G401 (cell line): ENCODE measurements at places on chromosomes 5 and 9.

- DNase-seq: no peak
Measured at GRCh38 chr9:80188579-80188978, 616.8 kb downstream of the TLE4 start.

DNA sequence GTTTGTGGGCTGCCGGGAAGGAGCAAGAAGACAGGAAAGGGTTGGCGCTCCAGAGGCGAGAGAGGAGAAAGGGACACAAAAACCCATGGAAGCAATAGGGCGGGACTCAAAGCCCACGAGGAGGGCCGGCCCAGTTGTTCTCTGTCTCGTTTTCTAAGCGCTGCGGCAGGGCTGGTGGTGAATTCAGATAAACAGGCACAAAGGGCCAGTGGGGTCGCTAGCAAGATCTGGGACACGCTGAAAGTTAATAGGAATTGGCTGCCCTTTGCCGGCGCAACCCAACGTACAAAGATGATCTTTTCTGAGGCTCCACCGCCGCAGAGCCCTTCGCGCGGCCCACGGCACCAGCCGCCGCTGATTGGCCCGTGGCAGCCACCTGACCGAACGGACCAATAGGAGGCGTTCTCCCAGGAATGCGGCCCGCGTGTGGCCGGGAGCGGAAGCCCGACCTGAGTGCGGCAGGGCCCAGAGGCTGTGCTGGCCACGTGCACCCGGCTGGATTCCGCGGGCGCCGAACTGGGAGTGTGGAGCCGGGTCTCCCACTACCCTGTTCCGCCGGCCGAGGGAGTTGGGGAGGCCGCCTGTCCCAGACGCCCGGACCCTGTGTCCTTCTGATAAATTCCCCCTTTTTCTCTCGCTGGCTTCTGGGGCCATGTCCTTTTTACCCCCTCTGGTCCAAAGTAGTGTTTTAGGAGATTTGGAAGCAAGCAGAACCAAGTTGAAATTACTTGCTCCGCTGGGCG, 16.8 kb upstream of the NSD1 start:
- DNase-seq: peak; percentile 84

DNA sequence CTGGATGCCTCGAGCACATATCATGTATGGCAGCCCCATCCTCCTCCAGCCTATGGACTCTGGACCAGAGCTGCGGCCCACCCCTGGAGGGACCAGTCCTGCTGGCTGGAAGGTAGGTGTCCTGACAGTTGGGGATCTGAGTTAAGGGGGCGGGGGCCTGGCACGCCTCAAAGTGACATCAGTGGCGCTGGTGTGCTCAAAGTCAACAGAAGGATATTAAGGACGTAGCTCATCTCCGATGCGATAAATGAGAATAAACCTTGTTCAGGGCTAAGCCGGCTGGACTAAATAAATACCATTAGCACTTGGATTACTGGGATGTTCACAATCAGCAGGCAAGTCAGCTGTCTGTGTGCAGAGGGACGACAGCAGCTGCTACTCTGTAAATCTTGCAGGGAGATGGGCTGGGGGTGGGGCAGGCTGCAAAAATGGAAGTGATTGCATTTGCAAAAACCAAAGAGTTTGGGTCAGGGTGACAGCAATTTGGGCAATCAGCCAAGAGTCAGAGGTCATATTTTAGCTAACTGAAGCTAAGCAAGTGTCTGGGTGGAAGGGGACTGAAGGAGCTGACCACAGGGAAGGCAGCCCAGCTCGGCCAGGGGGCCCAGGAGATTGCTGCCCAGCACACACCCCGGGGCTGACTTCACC, 80.0 kb upstream of the LRRTM2 start:
- DNase-seq: no peak

DNA sequence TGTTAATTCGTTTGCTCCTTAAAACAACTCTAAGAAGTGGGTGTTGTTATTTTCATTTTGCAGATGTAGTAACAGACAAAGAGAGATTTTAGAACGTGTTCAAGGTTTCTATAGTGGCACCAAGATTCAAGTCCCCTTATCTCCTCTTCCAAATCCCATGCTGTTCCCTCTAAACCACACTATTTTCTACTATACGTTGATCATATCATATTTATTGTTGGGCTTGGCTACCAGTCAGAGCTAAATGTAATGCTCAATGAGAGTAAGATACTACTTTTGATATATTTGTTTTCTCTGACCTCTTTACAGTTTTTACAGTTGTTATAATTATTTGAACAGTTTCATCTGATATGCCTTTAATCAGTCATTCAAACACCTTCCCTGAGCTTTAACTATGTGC, 212.9 kb downstream of the EFNA5 start:
- DNase-seq: no peak

DNA sequence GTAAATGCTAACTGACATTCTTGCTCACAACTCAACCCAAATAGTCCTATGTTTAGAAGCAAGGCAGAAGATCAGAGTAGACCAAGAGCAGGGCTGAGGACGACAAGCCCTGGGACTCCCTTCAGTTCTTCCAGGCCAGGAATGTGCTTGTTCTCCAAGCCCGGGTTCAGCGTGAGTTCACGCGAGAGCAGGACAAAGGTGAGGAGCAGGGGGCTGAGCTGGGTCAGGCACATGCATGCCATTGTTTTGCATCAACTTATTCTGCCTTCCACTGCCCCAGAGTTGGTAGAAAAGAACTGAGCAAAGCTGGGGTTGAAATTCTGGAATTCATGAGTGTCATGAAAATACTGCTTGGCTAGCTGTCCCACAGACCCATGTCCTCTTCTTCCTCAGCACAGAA, 206.5 kb downstream of the PAX5 start:
- no peak for DNase-seq

- no peak for DNase-seq
Measured at GRCh38 chr9:81411961-81412360, 277.4 kb downstream of the TLE1 start.

DNA sequence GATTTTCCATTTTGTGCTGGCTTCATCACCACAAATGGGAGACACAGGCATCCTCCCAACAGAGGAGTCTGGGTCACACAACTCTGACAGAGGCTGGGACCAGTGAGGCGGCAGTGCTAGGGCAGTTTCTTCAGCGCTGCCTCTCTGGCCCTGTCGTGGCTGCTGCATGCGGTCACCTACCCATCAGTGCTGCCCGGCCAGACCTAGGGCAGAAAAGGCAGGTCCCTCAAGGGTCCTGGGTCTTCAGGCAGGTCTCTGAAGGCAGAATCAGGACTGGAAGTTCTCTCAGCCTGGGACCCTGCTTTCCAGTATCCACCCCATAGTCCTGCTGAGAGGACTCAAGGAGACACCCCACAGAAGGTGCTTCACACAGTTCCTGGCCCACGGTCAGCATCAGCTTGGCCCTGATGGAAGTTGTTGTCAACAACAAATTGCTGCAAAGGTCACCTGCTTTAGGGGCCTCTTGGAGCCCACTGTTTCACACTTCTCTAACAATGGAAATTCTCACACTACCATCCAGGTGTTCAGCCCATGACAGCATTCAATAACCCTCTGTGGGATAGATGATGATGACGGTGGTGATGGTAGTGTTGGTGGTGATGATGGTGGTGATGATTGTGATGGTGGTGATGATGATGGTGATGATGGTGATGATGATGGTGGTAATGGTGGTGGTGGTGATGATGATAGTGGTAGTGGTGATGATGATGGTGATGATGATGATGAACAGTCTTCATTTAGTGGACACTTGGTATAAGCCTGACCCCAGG, 146.4 kb upstream of the PPP1R26 start:
- no peak for DNase-seq

DNA sequence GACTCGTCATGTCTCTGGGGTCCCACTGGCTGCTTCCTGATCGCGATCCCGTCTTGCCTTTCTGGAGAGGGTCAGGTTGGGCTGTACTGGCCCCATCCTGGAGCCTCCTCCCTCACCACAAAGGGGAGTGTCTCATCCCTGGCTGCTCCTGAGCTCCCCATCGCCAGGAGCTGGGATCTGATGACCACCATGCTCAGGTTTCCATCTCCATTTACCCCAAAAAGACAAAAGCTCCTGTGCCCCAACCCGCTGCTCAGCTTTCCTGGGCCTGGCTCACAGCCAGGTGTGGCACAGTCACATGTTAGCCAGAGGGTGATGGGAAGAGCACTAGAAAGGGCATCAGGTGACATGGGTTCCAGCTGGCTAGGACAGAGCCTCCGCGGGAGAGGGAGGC, 47.3 kb upstream of the CDKN2AIPNL start:
- DNase-seq: no peak

DNA sequence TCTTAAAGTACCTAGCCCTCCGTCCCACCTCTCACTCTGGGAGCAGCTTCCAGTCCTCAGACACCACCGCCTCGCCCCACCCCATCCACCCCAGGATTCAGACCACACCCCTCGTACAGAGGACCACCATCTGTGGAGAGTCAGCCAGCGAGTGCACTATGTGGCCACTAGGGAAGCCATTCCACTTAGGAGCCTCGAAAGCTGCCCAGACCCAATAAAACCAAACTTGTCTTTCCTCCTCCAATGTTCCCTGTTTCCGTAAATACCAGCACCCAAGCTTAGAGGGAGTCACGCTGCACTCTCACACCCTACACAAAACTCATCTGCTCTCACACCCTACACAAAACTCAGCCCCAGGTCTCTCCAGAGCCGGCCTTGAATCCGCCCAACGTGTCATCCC, 1.9 kb downstream of the GCNT4 start:
- DNase-seq: no peak

DNA sequence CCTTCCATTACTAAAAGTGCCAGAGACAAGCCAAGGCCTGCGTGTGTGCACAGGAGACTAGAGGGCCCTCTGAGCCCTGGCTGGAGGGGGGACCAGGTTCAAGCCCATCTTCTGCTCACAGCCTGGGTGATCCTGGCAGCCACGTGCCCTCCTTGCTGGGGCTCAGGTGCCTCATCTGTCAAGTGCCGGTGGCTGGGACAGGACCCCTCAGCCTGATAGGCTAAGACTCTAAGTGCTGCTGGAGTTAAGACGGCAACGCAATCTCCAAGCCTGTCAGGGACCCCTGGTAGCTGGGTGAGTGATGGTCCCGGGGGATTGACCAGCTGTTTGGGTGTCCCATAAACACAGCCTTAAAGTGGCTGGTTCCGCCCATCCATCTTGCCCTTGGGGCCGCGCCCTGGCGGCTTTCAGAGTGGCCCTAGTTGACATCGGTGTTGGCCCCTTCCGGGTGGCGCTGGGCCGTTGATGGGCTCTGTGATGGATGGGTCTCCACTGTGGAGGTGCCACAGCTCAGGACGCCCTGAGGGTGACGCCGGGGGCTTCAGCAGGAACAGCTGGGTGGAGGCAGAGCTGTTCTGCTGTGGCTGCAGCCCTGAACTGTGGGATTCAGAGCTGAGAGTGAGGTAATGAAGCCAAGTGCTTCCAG, 136.2 kb downstream of the BARX1 start:
- no peak for DNase-seq

DNA sequence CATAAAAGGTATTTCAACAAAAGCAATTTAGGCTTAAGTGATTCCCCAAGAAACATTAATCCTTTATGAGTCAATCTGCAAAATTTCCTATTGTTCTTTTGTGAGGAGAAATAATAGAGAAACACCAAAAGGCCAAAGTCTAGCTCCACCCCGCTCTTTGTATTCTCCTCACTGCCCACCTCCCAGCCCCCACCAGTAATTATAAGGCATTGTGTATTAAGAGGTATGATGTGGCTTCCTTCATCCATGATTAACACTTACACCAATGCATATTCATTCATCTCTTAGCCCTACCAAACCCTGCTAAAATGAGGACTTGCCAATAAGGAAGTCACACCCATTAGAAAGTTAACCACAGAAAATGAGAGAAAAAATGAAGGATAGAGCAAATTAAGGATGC, 105.3 kb upstream of the SPATA31D4 start:
- no peak for DNase-seq

GRCh38 chr9:117470902-117471301, 56.0 kb upstream of the ASTN2 start:
- no peak for DNase-seq

DNA sequence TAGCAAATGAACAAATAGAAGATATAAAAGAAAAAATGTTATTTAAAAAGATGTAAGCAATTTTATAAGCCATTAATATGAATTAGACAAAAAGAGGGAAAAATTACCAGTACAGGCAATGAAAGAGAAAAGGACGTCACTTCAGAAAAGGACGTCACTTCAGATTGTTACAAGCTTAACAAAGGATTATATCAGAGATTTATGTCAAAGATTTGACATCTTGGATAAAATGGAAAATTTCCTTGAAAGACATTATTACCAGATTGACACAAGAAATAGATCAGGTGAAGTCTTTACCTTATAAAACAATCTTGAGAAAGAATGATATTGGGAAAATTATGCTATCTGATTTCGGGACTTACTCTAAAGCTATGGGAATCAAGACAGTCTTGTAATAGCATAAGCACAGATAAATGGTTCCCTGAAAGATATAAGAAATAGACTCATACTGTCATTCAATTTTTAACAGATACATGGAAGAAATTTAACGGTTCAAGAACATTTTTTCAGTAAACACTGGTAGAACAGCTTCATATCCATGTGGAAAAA, 625.4 kb upstream of the EDIL3 start:
- DNase-seq: no peak

GRCh38 chr5:103452089-103452488, 110.5 kb downstream of the NUDT12 start:
- no peak for DNase-seq

DNA sequence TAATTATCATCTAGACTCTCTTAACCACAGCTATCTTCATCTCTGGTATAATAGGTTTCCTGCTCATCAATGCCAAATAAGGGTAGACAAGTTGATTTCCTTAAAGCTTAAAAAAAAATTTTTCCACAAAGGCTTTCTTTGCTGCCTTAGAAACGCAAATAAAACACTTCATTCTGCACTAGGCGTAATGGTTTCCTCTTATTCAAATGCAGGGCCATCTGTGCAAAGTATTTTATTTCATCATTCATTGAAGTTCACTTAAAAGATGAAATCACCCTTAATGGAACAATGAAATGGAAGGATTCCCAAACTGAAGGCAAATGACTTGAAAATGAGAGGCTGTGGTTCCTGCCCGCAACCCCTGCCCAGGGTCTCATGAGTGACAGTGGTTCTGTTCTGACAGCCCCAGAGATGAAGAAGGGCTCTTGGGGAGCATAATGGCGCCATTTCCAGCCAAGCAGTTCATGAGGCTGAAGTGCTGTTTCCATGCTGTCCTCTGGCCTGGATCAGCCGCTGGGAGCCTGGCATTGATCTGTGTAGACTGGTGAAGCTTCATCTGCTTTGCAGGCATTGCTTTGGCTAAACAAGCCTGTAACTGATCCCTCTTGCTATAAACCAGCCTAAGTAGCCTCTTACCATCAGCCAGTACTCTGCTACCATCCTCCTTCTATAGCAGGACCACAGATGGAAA, 276.9 kb upstream of the WWC1 start:
- no peak for DNase-seq

- DNase-seq: no peak
Measured at GRCh38 chr9:119839888-119840287, 470.7 kb upstream of the BRINP1 start.

- peak; percentile 27 for DNase-seq
Measured at GRCh38 chr5:139911425-139912120, 116.0 kb downstream of the PSD2 start.

DNA sequence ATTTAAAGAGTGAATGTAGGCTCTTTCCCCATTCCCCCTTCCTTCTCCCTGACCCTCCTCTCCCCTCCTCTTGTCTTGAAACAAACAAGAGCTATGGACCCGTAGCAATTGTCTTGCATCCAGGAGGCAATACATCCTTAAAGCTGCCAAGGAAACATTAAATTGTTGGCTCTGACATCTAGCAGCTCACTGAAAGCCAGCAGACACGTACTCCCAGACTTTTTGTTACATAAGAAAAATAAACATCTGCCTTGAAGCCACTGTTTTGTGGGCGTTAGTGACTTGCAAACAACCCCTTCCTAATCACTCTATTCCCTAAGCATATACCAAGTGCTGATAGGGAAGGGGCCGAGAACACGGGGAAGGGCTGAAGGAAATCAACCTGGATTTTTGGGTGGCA, 8.6 kb downstream of the SLC45A2 start:
- no peak for DNase-seq
